Muscle of arm (tissue), 14 donors: ENCODE measurements at places on chromosomes 4 and X.
A peak's percentile ranks its signal among the peaks of the same experiment; 100 is the strongest.

- no peak for DNase-seq
These were observed 107.0 kb downstream of the OR13H1 start for GRCh38 chrX:131650637-131651410.

- peak; percentile 3 for DNase-seq
These were observed 432.3 kb downstream of the GALNTL6 start for GRCh38 chr4:172245516-172245915.

DNA sequence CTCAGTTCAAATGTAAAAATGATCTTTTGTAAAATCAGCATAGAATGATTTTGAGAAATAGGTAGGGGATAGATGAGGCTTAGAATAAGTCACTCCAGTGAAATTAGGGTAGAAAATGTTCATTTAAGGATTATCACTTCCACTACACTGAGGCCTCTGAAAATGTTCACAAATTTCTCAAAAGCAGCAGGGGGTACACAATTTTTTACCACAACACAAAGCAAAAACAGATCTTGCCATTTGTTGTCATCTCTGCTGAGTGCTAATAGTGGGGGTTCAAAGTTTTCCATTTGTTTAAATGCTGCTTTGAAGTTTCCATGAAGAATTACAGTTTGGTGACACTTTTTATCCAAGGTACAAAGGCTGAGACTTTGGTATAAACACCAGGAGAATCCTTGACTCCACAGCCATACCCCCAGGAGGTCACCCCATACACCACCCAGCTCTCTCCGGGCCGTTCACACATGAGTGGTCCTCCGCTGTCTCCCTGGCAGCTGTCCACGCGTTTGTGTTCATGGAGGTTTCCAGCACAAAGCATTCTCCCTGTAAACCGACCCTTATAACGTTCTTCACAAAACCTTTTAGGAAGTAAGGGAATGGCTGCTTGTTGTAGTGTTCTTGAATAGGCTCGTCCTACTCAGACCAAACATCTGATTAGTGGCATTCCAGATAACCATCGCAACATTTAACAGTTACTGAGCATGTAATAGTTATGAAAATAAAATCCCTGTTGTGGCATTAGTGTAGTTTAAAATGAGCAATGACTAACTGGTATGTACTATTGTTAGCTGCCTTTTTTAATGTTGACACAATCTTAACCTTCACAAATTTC, 71.0 kb downstream of the PRSS12 start:
- no peak for DNase-seq

DNA sequence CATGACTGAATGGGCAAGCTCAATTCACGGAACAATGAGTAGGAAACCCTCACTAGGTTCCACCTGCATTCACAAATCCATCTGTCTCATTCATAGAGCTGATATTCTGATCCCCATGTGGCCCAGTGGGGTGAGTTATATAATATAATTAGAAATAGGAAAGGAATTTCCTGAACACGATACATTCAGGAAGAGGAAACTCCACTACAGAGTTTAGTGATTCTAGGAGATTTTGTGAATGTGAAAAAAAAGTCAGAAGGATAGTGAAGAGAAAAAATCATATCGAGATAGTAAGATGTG, 471.2 kb downstream of the GASK1B start:
- DNase-seq = no peak

GRCh38 chr4:37970702-37971101, 10.5 kb downstream of the PTTG2 start:
- peak; percentile 11 for DNase-seq

GRCh38 chr4:64682481-64682880, 273.2 kb upstream of the TECRL start:
- no peak for DNase-seq

DNA sequence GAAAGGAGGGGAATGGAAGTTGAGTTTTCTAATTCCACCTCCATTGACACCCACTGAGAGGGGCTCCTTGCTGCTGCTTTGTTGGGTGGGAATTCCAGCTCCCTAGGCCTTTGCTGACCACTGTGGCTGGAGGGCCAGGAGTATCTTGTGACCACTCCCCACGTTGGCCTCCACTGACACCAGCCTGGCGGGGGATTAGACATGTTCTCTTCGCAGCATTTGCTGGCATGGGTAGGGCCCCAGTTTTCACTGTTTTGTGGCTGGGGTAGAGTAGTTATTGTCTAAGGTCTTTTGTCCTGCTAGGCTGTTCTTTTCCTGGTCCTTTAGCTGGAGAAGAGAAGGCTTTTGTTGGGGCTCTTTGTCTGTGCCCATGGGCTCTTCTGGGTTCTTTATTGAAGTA, 116.7 kb downstream of the CDKL5 start:
- no peak for DNase-seq

- DNase-seq = no peak
These were observed 292.4 kb downstream of the PPP1R2C start for GRCh38 chrX:42485601-42486000.

DNA sequence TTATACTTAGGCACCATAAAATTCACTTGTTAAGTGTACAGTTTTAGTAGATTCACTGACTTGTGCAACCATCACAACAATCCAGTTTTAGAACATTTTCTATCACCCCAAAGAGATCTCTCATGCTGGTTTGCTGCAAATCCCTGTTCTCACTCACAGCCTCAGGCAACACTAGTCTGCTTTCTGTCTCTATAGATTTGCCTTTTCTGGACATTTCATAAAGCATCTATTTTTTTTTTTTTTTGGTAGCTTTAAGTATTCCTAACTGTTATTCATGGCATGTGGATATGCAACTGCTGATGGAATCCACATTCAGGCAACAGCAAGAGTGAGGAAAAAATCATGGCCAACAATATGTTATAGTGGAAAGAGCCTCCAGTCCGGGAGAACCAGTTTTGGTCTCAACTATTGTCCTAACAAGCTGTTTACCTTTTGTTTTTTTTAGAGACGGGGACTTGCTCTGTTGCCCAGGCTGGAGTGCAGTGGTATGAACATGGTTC, 27.0 kb upstream of the TMEM150C start:
- DNase-seq = no peak
